ENCODE measurements at places on chromosomes 11 and 22. TPM values are rescaled to one million over a fixed set of nuclear protein-coding genes. Genes with fewer than 3 reads are reported as not detected.

Gene FGF4
- not detected for total RNA-seq

Gene SYTL2
- total RNA-seq = 187 TPM

Gene NPAS4
- 0.19 TPM for total RNA-seq

Gene CASP4
- total RNA-seq = 60.3 TPM

Gene HOATZ
- total RNA-seq = not detected

Gene VPREB3
- 1.0 TPM for total RNA-seq

Gene TREH
- total RNA-seq = 1.0 TPM

Gene SLN
- not detected for total RNA-seq

Gene FANCF
- 14.8 TPM for total RNA-seq

Gene TIMP3
- total RNA-seq = 818 TPM

Gene TNNT3
- 0.60 TPM for total RNA-seq

Gene TPBGL
- 0.69 TPM for total RNA-seq

Measured in kidney (tissue), 22 donors.